Activated CD4-positive, alpha-beta T cell treated with anti-CD3 and anti-CD28 coated beads for 36 hours (primary cell): ENCODE measurements at places on chromosomes 1 and 21. TPM values are rescaled to one million over a fixed set of nuclear protein-coding genes. Genes with fewer than 3 reads are reported as not detected.
A peak's percentile ranks its signal among the peaks of the same experiment; 100 is the strongest.

DNA sequence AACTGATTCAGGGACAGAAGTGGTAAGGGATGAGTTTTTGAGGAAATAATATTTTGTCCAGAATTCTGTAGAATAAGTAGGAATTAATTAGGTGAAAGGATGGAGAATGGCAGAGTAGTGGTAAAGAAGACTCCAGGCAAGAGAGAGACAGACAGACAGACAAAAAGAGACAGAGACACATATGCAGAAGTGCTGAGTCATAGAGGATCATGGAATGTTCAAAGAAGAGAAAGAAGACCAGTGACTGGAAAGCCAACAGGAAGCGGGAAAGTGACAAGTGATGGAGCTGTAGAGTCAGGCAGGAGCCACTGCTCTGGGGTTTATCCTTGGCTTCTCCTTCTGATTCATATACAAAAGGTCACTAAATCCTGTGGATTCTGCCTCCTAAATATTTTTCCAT, 85.9 kb downstream of the UROD start:
- no peak for DNase-seq

- no peak for DNase-seq
Observed at GRCh38 chr1:51607681-51608095, 9.2 kb upstream of the OSBPL9 start.

- no peak for DNase-seq
Observed at GRCh38 chr21:16241479-16241963, 511.7 kb downstream of the USP25 start.

- DNase-seq = no peak
Observed at GRCh38 chr1:191174298-191174697, 696.6 kb upstream of the BRINP3 start.

DNA sequence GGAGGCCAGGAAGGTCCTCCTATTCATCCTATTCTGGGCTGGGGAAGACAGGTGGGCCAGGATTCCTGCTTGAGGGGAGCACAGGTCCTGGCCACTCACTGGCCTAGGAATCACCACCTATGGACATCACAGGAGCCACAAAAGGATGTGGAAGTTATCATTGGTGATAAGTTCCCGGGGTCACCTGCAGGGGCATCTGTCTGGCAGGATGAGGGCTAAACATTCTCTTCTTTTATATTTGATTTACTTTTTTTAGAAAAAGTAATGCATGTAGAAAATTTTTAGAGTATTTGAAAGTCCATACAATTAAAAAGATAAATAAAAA, 33.2 kb upstream of the KIAA0040 start:
- no peak for DNase-seq

GRCh38 chr1:155124503-155125463, 2.9 kb upstream of the EFNA1 start:
- no peak for DNase-seq

DNA sequence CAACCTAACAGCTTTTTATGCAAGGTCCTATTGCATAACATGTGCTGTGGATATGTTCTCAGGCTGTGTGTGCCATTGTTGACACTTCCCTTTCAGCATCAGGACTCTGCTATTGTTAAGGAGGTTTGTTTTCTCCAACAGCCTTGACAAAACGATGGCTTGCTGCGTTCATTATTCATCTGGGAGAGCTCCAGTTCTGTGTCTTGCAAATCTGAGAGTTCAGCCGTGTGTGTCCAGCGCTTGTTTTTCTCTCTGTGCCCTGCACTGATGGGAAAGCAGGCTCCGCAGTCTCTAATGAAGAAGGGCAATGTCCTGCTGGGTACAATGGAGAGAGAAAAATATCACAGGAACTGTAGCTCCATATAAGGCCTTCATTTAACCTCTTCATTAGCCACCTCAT, 63.7 kb downstream of the CLDN17 start:
- no peak for DNase-seq

GRCh38 chr1:111275079-111275478, 15.6 kb upstream of the CHIA start:
- peak; percentile 63 for DNase-seq

The ACOT11 gene
- 2.0 TPM for total RNA-seq

GRCh38 chr1:89286549-89287180, 14.0 kb upstream of the GBP5 start:
- DNase-seq = no peak

GRCh38 chr21:35090403-35090802, 41.3 kb upstream of the RUNX1 start:
- no peak for DNase-seq

DNA sequence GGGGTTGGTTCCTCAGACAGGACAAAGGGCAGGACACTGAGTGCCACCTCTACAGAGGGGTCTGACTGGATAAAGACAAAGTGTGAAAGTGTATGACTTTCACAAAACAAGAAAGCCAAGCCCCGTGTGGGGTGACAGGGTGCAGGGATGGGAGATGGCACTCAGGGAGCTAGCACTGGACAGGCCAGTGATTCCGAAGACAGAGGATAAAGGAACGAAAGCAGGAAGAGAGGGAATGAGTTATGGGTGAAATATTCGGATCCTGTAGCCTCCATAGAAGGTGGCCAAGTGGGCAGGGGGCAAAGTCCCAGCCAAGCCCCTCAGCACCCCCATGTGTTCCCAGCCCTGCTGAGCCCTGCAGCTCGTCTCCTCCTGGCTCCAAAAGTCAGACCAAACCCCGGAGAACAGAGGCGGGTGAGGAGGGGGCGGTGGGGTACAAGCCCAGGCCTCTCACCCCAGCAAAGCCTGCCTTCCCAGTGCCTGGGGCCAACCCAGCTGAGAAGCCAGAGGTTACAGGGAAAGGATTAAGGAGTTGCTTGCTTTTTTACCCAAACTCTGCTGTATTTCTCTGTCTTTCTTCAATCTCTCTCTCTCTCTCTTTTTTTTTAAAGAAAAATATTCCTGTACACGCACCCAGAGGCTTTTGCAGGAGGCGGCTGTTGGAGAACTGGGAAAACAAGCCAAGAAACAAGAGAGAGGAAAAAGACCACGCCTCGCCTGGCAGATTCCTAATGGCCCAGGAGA, 14.0 kb upstream of the WASF2 start:
- no peak for DNase-seq

The NUP210L gene
- total RNA-seq = 0.05 TPM

The TMEM269 gene
- 0.19 TPM for total RNA-seq

GRCh38 chr21:17660452-17660851, 47.8 kb upstream of the BTG3 start:
- DNase-seq = no peak

- DNase-seq = no peak
Observed at GRCh38 chr1:47280142-47280541, 33.8 kb downstream of the STIL start.
